Chondrocyte (in vitro differentiated cells): ENCODE measurements at places on chromosomes 7 and 10. TPM values are rescaled to one million over a fixed set of nuclear protein-coding genes. Genes with fewer than 3 reads are reported as not detected.

DNA sequence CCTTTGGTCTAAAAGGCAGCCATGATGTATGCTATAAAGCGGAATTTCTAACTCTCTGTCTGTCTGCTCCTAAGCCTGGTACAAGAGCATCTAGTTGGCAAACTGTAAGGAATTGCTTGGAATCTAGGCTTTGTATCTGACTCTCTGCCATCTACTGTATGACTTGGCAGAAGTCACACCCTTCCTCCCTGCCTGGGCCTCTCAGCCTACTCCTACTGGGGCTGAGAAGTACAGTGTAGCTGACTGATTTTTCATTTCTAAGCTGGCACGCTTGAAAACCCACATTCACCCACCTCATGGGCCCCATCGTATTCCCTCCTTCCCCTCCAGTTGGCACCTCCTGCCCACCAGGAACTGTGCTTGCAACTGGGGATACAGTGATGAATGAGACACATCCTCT, 435.2 kb downstream of the PLXNA4 start:
- no peak for DNase-seq

DNA sequence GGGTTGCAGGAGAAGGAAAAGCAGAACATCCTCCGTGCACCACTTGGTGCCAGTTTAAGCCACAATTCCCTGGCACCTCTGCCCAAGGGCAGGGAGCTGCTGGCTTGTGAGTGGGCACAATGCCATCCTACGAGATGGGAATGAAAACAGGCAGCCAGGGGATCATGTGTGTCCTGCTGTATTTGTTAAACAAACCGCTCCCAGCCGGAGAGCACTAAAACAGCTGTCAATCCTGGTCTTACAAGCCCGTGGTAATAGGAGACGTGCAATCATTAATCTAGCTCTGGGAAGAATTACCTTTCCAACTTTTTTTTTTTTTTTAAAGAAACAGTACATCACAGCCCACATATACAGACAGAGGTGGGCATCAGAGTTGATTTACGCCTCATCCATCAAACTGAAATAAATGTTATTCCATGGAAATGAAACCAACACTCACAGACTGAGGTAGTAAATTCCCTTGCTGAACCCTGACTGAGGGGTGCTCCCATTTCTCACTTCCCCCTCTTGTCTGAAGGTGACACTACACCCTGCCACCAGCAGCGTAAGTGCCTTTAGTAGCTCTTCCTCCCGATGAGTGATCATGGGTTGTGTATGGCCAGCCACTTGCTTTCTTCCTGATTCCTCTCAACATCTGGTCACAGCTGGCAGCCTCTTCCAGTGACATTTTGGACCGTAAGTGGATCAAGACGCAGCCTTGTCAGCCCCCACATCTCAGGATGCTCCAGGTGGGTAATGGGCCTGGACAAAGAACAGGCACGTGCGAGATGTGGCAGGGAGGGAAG, 143.8 kb downstream of the TEX36 start:
- DNase-seq, result no peak

The OR2A7 gene
- total RNA-seq, result 0.68 to 1.00 TPM (median 0.92 TPM) in 3 replicates

DNA sequence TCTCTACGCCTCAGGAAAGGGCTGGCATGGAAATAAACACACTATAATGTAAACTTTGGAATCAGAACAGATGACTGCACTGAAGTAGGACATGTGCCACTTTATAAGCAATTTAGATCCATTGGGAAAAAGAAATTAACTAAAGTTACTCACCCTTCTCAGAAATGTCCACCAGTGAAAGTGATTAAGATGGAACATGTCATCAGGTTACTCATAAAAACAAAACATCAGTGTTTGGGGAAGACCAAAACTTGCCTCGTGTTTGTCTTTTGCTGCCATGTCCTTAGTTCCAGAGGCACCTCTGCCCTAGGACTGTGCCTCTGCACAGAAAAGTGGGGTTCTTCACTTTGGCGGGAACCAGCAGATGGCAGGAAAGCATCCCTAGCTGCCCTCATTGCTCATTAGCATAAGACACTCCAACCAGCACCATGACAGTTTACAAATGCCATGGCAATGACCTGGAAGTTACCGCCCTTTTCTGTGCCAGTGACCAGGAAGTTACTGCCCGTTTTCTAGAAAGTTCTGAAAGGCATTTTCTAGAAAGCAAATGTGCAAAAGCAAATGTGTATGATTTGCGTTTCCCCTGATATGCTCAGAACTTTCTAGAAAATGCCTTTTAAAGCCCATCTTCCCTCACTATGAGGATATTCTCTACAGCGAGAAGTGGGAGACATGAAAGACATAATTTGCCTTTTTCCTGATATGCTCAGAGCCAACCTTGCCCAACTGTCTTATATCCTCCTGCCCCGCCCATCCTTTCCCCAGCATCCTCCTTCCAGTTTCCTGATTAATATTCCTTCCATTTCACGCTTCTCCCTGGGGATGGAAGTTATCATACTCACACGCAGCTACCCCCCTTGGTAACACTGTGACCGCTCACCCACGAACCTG, 258.2 kb downstream of the USP6NL start:
- DNase-seq, result no peak

The MEPCE gene
- total RNA-seq, result 30.9 to 39.1 TPM (median 31.8 TPM) in 3 replicates

GRCh38 chr10:132528064-132528691, 9.4 kb upstream of the INPP5A start:
- DNase-seq, result peak; percentile 38

DNA sequence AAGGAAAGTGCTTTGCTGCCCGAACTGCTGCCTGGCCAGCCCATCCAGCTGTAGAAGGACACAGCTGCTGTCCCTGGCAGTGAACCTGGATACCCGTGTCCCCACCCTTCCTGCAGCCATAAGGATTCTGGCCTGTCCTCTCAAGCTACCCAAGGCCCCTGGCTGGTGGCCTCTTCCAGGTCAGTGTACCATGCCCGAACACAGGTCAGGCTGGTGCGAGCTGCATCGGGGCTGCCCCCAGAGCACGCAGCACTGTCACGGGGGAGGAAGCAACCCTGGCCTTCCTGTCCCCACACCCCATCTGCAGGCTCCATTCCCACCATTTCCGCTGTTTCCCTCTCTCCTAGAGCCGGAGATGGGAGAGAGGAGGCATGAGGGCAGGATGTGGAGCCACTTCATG, 30.5 kb upstream of the PWWP2B start:
- peak; percentile 72 for DNase-seq

- no peak for DNase-seq
These were observed 122.9 kb upstream of the BET1 start for GRCh38 chr7:94127026-94127425.

DNA sequence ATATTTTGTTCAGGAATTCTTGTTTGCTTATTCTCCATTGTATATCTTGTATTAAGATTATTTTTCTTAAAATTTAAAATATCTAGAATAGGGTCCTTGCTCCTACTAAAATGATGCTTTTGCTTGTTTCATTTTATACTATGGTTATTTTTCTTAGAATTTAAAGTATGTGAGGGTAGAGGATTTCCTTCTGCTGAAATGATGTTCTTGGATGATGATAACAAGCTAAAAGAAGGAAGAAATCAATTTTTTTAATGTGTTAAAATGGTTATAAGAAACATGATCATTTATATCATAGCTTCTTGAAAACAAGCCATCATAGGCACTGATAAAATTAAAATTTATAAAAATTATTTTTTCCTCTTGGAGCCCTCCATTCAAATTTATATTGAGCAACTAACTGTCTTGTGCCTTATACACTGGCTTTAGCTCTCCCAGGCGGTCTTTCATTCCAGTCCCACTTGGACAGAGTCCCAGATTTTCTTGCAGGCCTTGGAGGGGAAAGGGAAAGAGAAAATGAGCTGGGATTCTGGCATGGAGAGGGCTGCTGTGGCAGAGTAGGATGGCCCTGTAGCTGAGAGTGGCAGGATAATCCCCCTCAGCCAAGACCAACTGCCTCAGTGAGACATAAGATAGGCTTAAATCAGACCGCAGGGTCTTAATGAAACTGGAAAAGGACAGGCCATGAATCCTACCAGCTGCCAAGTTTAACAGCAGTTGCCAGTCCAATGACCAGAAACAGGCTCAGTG, 60.2 kb downstream of the DNAJB9 start:
- DNase-seq, result no peak

- DNase-seq, result no peak
These were observed 80.1 kb upstream of the LRRN3 start for GRCh38 chr7:111010798-111011197.

DNA sequence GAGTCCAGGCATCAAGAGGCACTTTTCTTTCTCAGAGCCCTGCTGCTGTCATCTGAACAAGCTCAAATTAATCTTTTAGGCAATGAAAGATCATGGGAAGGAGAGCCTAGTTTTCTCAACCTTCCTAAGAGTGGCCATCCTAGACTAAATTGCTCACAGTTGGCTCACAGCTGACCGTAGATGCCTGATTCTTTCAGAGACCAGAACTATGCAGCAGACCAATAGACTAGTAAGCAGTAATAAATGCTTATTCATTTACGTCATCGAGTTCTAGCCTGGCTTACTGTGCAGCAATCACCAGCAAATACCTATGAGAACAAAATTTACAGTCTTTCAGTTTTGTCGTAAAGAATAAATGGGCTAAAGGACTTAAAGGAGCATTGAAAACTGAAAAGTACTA, 602.9 kb upstream of the GHITM start:
- DNase-seq, result no peak

DNA sequence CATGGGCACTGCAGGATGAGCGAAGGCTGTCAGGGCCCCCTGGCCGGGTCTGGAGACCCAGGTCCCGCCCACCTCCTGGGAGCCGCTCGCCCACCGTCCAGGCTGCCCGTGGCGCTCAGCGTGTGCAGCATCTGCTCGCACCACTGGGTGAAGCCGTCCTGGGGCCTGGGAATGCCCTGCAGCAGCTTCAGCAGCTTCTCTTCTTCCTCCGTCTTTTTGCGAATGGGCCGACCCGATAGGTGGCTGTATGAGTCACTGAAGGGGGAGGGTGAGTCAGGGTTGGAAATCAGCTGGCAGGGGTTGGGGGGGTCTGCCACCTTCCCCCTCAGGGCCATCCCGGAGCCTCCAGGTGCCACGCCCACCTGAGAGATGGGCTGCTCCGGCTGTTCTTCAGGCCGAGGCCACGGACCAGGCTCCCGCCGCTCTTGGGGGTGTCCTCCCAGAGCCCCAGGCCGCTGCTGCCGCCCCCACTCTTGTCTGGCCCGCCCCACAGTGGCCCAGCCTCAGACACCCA, 8.7 kb downstream of the GNB2 start:
- DNase-seq, result no peak

The IQUB gene
- total RNA-seq, result 0.36 to 1.2 TPM (median 0.37 TPM) in 3 replicates

DNA sequence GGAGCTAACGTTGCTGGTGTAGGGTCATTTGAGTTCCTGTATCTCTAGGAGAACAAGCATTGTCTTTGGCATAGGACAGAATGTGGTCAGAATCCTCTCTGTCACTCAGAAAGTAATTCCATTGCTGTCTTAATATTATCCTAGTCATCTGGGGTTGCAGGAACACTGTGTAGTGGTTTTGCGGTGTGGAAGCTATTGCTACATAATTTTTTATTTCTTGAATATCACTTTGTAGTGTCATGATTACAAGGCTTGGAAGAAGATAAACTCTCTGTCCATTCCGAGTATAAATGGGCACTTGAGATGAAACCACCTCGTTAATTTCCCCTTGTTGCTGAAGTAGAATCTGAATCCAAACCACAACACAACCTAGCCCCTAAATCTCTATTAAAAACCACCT, 919.2 kb downstream of the LRMDA start:
- DNase-seq, result no peak

GRCh38 chr7:7090460-7090859, 91.9 kb upstream of the C1GALT1 start:
- no peak for DNase-seq

The ZNF853 gene
- total RNA-seq, result 13.4 to 16.2 TPM (median 15.1 TPM) in 3 replicates

DNA sequence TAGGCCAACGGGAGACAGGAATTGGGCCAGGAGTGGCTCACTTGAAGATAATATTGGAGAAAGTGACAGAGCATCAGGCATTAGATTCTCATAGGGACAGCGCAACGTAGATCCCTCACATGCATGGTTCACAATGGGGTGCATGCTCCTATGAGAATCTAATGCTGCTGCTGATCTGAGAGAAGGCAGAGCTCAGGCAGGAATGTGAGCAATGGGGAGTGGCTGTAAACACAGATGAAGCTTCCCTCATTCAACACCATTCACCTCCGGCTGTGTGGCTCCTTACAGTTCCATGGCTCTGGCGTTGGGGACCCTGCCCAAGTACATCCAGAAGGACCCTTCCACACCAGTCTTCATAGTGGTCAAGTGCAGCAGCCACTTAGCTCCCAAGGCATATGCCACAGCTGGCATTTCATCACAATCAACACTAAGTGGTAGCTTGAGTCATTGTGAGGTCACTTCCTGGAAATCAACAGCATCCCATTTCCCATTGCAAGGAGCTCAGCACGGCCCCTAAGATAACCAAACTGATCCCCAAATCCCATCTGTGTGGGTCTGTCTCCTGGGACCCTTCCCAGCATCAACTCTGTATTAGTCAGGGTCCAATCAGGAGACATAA, 174.5 kb downstream of the TPST1 start:
- no peak for DNase-seq
